Non-pigmented ciliary epithelial cell (primary cell): ENCODE measurements at places on chromosomes 3 and 15.
A peak's percentile ranks its signal among the peaks of the same experiment; 100 is the strongest.

GRCh38 chr3:26102376-26102775 lies 312.5 kb downstream of the OXSM start:
- no peak for DNase-seq

DNA sequence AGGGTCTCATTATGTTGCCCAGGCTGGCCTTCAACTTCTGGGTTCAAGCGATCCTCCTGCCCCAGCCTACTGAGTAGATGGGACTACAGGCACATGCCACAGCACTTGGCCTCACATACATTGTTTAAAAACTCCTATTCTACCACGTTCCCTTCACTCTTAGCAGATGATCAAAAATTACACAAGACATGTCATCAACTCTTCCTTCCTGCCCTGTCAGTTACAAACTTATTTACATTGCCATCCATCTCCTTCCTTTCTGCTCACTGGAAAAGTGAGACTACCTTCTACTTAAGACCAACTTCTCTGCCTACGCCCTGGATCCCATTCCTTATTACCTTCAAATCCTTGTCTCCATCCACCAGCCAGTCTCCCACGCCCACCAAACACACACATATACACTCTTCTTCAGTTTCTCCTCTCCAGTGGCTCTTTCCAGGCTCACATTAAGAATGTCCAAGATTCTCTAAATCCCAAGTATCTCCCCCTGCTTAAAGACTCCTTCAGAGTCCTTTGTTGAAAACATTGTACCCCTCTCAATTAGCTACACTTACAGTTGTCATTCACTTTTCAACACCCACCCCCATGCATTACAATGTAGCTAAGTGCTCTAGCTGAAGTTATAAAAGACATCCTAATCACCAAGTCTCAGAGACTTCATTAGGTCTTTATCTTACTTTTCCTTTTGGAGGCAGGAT lies 4.3 kb downstream of the PEAK1 start:
- no peak for DNase-seq

GRCh38 chr15:51969728-51970127 lies 1.9 kb downstream of the LEO1 start:
- DNase-seq: no peak

GRCh38 chr15:77209221-77209620 lies 138.3 kb upstream of the TSPAN3 start:
- no peak for DNase-seq

DNA sequence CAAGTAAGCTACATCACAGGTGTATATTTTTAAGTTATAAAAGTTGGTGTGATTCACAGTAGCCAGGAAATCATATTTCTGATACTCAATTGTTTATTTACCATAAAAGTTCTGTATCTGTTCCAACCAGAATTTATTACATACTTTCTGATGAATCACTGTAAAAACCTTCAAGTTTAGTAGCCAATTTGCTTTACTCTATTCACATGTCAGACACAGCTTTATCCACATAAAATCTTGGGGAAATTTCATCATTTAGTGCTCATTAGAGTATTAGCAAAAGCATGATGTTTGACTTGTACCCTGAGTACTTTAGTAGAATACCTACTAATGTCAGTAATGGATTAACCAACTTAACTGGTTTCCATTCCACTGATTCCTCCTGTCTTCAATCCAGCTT lies 249.8 kb downstream of the POLQ start:
- peak; percentile 30 for DNase-seq

GRCh38 chr3:66463730-66464511 lies 36.9 kb downstream of the LRIG1 start:
- no peak for DNase-seq

DNA sequence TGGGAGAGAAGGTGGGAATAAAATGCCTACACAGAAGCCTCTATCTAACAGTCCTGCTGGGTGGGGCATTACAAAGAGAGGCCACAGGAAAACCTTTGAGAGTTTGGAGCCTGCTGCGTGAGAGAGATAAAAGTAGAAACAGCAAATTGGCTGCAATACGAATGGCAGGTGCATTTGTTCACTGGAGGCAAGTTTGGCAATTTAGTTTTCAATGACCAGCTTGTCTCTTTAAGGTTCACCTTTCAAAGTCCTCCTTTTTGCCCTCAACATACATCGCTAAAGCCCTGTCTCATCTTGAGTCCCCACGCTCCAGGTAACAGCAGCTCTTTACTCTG lies 405.7 kb downstream of the LSAMP start:
- no peak for DNase-seq

DNA sequence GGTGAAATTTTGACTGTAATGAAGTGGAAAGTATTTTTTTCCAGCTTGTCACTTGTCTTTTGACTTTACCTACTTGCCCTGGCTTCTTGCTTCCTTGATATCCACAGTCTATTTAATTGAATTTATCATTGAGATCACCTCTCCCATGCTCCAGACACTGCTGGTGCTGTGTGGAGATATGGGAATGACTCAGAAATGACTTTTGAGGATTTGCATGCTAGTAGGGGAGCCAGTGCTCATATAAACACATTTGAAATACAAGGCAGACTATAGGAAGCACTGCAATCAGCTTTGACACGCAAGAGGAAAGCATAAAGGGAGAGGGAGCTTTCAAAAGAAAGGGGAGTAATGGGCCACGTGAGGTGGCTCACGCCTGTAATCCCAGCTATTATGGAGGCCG lies 7.3 kb upstream of the TRPM1 start:
- no peak for DNase-seq

GRCh38 chr3:114634635-114635034 lies 340.8 kb downstream of the TIGIT start:
- no peak for DNase-seq

DNA sequence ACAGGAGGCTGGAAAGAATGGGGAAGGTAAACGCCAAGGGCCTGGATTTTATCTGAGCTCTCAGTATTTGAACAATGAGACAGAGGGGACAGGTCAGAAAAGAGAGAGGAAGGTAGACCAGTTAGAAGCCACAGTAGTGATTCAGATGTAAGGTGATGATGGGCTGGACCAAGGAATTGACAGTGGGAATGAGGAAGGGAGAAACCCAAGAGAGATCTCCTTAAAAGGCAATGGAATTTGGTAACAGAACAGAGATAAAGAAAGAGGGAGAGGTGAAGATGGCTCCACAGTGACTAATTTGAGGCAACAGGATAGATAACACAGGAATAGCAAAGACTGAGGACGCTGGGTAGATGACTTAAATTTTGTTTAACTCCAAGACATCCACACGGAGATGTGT lies 11.4 kb upstream of the HEG1 start:
- DNase-seq: no peak

GRCh38 chr15:51163843-51164242 lies 69.1 kb upstream of the TNFAIP8L3 start:
- no peak for DNase-seq

DNA sequence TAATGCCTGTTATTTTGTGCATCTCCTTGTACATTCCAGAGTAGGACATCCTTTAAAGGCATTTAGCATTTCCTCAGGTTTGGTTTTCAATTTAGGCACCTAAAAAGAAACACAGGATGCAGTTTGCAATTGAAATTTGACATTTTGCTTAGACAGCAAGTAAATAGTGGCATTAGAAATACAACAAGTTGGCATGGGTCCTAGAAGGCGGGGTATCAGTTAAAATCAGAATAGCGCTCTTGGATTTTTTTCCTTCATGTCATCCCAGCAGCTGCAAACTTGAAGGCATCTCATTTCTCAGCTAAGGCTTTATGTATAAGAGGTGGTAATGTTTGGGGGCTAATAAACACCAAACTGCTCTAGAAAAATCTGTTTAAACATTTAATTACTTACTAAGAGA lies 47.5 kb upstream of the SKOR1 start:
- DNase-seq: no peak

DNA sequence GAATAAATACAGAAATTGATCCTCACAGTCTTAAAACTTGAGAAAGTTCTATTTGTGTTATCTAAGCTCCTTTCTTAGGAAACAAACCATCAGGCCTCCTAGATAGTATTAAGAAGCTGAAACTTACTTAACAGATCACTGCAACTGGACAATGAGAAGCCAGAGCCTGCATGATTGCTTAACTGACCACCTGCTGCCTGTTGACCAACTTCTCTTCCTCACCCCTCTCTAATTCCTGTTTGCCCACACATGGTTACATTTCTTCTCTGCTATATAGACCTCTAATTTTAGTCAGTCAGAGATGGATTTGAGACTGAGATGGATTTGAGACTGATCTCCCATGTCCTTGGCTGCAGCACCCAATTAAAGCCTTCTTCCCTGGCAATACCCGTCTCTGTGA lies 13.5 kb downstream of the CCPG1 start:
- DNase-seq: no peak

DNA sequence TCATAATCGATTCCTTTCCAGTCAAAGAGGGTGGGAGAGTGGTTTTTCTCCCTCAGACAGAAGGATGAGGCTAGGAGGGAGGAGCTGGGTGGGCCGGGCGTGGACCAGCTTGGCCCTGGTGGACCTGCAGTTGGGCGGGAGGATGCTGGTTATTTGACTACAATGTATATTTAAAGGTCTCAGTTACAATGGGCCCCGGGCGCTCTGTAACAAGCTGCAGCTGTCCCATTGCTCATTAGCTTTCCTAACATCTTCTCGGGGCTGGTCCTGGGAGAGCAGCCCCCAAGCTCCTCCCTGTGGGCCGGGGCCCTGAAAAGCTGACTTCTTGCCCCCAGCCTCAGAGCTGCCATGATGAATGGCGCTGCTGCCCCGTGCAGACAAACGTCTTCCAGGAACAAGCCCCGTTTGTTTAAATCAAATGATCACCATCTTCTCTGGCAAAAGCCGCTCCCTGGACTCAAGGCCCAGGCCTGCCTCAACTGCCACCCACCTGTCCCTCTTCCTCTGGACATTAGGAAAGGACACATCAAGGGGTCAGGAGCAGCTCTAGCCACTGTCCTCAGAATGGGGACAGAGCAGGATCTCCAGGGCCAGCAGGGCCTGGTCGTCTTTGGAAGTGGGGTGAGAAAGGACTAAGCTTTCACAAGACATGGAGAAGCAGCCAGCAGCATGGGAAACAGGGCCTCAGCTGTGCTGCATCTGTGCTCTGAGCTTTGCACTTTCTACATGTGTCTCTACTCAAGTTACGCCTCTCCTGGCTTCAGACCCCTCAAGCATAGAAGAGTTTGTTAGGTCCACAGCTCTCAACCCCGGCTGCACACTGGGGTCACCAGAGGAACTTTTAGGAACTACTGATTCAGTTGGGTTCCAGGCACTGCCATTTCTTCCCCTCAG lies 38.6 kb downstream of the MAGEF1 start:
- no peak for DNase-seq

DNA sequence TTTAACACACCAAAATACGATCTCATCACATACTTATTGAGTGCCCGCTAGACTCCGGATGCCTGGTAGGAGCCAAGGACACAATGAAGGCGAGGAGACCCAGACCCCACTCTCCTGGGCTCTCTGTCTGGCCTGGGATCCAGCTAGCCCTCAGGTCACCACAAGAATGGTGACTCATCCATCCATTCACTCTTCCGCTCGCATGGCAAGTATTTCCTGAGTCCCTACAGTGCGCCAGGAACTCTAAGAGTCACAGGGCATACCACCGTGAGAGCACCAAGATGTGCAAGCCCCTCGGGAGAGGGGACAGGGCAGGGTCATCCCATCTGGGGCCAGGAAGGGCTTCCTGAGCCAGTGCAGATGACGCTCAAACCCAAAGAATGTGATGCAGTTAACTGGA lies 101.6 kb upstream of the PRR20G start:
- no peak for DNase-seq

DNA sequence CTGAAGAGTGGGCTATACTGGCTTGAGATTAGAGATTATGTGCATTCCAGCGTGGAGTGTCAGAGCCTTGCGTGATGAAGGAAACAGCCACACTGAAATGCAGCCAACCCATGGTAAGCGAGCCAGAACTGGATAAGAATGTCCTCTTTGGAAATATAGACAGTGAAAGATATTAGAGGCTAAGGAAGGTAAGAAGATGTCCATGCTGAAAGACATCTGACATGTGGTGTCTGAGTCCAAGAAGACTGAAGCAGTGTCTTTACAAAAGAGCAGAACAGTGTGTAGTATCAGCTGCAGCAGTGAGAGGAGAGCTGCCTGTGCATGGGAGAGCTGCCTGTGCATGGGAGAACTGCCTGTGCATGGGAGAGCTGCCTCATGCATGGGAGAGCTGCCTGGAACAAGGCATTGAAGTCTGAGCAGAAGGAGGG lies 672.2 kb downstream of the DIPK2A start:
- no peak for DNase-seq

DNA sequence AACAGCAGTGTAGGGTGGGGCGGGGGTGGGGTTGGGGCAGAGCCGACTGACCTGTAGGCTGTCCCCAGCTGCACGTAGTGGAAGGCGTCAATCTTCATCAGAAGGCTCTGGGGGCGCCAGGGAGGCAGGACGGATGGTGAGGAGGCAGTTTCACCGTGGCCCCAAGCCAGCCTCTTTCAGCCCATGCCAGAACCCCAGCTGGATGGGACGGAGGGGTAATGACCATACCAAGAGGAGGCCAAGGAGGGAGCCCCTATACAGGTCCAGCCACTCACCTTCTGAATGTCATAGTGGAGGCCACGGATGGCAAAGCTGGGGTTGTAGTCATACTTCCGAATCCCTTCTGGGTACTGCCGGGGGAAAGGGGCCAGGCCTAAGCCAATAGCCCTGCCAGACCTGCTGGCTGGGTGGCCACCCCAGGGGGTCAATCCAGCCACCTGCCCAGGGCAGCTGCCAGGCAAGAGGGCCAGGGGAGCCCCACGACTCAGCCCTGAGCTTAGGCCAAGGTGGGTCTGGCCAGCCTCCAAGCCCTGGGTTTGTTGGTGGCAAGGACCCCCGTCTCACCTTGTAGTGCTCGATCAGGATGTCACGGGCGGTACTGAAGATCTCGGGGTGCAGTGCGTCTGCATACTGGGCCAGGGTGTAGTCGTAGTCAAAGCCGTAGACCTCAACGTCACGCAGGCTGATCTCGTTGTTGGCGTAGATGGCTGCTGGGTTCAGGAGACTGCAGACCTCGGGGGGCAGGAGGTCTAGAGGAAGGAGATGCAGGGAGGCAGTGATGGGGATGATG lies 4.9 kb downstream of the NT5DC2 start:
- no peak for DNase-seq

- DNase-seq: no peak
Observed at GRCh38 chr15:62109437-62109836, 42.7 kb downstream of the C2CD4A start.

GRCh38 chr3:110021659-110022058 lies 684.3 kb upstream of the DPPA4 start:
- no peak for DNase-seq

- DNase-seq: no peak
Observed at GRCh38 chr3:172244011-172244410, 204.2 kb downstream of the GHSR start.

- DNase-seq: no peak
Observed at GRCh38 chr3:141128126-141128777, 77.1 kb downstream of the SPSB4 start.

DNA sequence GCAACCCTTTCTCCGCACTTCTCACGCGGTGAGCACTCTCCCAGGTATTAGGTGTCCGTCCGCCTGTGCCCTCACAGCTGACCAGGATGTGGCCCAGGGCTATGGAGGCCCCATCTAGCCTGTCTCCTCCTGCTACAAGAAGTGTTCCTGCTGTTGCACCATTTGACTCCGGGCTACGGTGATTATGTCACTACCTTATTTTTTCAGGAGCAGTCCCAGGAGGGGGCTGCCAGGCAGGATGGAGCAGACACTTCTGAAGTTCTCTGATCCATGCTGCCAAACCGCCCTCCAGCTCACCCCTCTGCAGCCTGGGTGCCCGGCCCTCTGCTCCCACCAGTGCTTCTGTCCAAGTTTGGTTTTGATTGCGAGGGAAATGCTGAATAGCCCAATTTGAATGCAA lies 36.9 kb downstream of the ZXDC start:
- no peak for DNase-seq

- DNase-seq: no peak
Observed at GRCh38 chr15:46242935-46243334, 608.1 kb downstream of the SQOR start.
